ENCODE measurements at places on chromosomes 2 and 18.

DNA sequence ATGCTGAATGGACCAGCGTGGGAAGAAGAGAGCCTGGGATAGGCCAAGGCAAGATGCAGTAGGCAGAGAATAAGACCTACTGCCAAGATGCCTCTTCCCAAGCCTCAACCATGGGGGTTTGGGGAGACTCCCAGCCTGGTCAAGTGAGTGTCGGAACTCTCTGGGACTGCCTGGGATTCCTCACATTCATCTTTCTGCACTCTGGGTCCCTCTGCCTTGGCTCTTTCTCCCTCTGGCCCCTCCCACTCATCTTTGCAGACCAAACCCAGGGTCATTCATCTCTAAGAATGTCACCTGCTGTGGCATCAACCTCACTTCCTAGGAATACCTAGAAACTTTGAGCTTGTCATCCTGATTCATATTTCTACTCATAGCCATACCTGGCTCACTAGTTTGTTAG lies 211.3 kb upstream of the HNRNPA3 start:
- no peak for DNase-seq

- DNase-seq = no peak
Observed at GRCh38 chr18:48050176-48050575, 119.7 kb upstream of the SMAD2 start.

- DNase-seq = no peak
Observed at GRCh38 chr18:50373561-50374219, 1.2 kb upstream of the SKA1 start.

DNA sequence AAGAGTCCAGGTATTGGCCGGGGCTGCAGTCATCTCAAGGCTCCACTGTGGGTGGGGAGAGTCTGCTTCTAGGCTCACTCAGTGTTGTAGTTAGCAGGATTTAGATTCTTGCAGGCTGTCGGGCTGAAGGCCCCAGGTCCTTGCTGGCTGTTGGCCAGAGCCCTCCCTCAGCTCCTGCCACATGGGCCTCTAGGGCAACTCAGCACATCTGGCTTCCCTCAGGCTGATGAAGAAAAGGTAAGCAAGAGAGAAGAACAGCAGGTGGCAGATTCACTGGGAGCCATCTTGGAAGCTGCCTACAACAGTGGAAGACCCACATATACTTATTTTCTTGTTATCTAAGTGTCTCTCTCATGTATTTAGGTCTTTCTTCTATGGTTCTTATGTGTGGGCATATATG lies 4.3 kb downstream of the MRPS9 start:
- DNase-seq = no peak

GRCh38 chr2:112626604-112627059 lies 19.1 kb upstream of the SLC20A1 start:
- no peak for DNase-seq

- DNase-seq = no peak
Observed at GRCh38 chr2:188979187-188980114, 5.3 kb downstream of the COL3A1 start.

- DNase-seq = no peak
Observed at GRCh38 chr2:102076512-102076911, 66.0 kb upstream of the IL1R1 start.

DNA sequence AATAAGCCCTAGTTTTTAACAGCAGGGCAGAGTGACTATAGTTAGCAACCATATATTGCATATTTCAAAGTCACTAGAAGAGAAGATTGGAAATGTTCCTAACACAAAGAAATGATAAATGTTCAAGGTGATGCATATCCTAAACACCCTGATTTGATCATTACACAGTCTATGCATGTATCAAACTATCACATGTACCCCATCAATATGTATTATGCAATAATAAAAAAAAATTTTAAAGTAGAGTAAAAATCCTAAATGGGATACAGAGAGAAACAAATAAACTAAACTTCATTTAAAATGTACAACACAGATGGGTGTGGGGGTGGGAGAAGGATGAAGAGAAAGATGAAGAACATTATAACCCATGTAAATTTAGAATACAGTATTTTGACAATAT lies 93.9 kb downstream of the TMEM131 start:
- no peak for DNase-seq

- DNase-seq = no peak
Observed at GRCh38 chr2:70094978-70095719, 7.9 kb downstream of the PCBP1 start.

DNA sequence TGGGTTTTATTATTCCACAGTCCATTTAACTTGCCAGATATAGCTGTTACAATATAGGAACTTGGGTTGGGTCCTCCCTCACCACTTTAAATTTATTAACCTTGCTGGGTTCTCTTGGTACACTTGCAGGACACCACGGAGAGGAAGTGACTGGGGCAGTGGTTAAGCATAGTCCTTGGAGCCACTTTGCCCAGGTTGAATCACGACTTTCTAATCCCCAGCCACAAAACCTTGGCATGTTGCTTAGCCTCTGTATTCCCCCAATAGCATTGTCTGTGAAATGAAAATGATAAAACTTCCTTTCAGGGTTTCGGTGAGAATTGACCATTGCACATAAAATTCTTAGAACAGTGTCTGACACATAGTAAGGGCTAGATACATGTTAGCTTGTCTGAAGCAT lies 221.2 kb downstream of the IRS1 start:
- DNase-seq = no peak

DNA sequence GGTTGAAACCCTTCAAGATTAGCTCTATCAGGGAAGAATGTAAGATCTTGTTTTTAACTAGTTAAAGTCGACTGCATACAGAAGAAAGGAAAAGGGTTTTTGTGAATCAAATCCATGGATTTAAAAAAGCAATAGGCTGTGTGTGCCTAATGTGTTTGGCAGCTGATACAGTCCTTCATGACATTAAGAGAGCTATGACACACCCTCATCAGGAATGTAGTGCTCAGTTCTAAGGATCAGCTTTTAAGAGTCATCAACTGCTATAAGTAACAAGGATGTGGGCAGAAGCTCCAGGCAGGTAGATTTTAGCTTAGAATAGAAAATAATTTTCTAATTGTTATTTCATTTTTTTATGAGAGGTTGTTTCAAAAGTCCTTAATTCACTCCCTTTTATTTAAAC lies 52.9 kb downstream of the PPP1R1C start:
- DNase-seq = no peak

DNA sequence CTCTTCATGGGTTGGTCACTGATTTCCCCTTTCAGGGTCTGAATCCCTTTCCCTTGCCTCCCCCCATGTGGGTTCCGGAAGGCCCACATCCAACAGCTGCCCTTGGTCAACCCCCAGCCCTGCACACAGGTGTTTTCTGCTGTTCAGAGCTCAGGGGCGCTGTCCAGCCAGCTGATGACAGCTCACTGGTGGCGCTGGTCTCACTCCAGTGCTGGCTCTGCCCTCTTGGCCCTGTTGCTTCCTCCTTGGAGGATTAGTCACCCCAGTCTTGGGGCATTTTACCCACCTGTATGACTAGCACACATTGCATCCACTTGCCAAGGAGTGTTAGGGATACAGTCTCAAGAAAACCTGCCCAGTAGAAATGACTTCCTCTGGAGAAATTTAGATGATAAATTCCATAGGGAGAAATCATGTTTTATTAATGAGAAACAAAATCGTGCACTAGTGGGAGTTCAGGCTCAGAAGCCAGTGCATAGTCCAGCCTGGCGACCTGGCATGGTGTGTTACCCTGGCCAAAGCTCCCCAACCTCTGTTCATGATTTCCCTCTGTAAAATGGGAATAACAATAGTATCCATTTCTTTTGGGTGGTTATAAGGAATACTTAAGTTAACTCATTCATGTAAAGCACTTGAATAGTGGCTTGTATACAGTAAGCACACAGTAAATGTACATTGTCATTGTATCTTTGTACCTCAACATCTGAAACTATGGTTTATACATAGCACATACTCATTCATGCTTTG lies 21.6 kb downstream of the CRIM1 start:
- DNase-seq = no peak

DNA sequence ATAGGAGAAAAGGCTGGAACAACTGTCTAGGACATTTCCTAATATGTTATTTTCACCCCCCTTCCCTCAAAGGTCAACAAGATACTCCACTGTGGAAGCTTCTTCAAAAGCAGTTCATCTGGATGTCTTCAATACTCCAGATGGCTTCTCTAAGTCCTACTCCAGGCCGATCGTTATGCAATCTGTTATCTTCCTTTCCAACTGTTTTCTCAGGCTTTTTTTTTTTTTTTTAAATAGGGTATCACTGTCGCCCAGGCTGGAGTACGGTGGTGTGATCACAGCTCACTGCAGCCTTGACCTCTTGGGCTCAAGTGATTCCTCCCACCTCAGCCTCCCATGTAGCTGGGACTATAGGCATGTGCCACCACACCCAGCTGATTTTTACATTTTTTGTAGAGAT lies 26.3 kb downstream of the ATP8B1 start:
- no peak for DNase-seq

DNA sequence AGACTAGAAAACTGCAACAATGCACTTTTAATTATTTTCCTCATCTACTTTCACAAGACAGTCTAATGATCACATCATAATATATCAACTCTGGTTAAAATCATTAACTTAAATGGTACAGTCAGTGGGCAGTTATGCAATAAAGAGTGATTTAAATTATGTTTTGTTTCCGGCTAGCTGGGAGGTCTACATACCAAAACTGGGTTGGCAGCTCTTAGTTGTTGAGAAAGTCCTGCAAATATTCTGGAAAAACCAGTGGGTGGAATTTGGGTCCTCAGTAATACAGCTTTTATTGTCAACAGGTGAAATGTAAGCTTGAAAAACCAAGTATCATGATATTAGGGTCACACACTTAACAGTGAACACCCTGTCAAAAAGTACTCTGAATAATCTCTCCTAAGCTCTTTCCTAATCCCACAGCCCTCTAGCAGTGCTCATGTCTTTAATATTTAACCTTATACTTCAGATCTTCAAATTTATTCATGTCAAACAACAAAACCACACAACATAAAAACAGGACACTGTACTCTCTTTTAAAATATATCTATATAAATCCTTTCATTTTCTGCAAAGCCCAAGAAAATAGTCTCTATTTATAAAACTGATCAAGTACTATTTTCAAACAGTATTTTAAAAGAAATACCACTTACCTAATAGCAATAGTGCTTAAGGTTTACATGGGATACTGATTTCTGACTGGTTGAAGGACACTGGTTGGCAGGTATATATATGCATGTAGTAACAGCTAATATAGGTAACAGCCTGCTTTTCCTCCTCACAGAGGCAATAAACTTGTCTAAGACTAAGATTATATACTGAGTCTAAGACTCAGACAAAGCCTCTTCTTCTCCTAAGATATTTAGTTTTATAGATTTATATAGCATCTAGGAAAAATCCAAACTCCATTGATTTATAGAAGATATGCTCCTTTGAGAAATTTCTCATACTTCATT lies 103.8 kb downstream of the GAREM1 start:
- no peak for DNase-seq
